ENCODE measurements at places on chromosomes 4 and X.
A peak's percentile ranks its signal among the peaks of the same experiment; 100 is the strongest.

DNA sequence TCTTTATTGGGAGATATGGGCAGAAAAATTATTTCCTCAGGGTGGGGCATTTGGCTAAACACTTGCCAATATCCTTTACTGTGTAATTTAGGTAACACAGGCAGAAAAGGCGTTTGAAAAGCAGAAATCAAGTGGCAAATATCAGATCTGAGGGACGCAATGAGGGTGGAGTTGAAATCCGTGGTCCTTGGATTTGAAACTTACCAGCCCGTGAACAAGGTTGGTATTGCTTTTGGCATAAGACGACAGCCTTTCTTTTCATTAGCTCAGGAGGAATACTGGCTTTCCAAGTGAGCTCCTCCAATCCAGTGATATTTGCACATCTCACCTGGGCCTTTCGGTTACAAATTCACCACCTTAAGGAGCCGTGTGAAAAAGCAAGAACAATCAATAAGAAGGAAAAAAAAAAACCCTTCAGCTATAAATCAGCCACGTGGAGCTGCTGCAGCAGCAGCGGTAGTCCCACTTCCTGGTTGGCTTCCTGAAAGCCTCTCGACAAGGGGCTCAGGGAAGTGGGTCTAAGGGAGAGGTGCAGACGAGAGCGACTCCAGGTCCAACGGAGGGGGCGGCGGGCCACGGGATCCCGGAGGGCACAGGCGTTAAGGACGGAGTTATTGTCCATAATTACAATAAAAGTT lies 734 bp upstream of the GALNT7 start:
- DNase-seq: peak; percentile 4

DNA sequence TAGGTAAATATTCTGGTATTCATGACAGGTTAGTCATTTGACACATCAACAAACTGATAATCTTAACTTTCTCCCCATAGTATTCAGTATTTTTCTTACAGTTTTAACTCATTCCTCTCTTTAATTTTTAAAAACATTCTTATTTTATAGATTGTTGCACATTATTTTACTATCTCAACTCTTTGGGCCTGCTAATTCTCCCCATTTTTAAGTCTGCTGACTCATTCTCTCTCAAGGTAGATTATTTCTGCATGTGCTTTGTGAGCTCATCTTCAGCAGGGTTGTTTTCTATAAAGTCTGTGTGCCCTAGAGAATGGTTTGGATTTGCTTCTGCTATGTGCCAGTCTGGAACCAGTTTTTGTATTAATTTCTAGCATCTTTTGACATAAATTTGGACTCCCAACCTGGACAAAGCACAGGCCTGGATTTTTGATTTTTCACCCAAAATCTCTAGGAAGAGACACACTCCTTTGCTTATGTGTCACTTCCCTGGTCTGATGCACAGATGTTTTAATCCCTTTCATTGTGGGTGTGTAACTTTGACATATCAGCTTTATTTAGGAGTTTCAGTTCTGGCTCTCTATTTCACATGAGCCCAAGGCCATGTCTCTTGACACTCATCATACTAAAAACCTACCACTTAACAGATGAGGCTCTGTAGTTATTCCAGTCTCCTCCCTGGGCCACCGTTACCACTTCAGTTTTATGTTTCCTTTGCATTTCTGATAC lies 194.3 kb upstream of the PGRMC2 start:
- no peak for DNase-seq

- DNase-seq: no peak
Measured at GRCh38 chr4:4425696-4426095, 38.8 kb downstream of the NSG1 start.

DNA sequence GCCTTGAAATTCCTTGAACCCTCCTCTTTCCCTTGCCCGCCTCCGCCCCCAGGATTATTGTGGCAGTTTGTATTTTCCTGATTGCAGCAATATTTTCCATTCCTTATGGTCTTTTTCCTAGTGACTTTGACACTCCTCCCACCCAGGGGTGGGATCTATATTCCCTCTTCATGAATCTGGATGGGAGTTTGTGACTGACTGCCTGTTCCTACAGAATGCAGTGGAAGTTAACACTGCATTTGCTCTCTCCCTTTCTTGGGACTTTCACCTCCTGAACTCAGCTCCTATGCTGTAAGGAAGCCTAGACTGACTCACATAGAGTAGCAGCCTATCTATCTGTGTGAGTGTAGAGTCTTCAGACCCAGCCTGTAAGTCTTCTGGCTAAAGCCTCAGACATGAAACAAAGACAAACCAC lies 2.2 kb downstream of the FUNDC2 start:
- no peak for DNase-seq

- no peak for DNase-seq
Measured at GRCh38 chr4:112069110-112069509, 76.1 kb upstream of the FAM241A start.

DNA sequence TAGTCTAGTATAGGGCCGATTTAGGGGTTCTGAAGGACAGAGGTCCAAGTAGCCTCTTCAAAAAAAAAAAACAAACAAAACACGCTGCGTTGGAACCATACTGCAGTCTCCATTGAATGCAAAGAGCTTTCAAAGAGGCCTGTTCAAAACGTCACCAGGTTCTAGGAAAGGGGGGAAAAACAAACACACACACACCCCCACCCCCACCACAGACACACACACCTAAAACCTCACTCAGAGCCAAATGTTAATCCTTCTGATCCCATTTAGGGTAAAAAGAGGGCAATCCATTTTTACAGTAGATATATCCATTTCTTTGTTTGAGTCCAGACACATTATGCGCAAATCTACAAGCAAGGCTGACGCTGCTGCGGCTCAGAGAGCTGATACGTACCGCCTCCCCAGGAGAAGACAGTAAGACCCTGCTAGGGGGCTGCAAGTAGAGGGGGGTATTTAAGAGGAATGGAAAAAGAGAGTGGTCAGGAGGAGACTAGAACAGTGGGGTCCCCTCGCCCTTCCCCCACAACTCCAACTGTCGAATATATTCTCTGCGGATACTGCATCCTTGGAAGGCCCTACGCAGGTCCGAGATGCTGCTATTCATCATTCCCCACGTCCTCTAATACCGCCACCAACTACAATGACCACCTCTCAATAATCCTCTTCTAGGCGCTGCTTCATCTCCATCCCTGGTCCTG lies 1.3 kb downstream of the NKRF start:
- DNase-seq: no peak

DNA sequence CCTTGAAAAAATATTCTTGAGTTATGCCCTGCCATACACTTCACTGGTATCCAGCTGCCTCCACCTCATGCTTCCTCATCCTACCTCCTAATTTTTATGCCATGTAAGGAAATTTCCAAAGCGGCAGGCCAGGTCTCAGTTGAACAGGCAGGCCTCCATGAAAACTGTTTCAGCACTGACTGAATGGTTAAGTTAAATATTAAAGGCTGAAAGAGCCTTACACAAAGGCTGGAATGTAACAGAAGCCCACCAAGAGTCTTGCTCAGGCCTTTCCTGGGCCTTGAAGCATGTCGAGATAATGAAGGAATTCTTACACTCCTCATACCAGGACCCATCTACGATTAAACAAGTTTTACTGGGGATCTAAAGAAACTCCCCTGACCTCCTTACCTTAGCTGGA lies 359.6 kb upstream of the NOCT start:
- DNase-seq: no peak

DNA sequence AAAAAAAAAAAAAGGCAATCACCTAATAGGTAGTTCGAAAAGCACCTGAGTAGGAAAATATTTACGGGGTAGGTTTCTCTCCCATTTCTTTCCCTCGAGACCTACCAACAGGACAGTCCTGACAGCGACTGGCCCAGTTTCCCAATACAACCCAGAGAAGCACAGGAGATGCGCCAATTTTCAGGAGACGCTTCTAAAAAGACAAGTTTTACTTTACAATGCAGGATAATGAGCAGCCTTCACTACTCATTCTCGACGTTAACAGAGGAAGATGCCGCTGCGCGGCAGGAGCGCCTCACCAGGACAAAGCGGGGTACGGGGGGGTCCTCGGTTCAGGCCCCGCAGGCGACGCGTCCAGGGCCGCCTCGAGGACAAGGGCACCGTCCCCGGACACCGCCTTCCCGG lies 708 bp downstream of the BCLAF3 start:
- peak; percentile 4 for DNase-seq
